ENCODE measurements at places on chromosomes 1 and 21. TPM values are rescaled to one million over a fixed set of nuclear protein-coding genes. Genes with fewer than 3 reads are reported as not detected.

DNA sequence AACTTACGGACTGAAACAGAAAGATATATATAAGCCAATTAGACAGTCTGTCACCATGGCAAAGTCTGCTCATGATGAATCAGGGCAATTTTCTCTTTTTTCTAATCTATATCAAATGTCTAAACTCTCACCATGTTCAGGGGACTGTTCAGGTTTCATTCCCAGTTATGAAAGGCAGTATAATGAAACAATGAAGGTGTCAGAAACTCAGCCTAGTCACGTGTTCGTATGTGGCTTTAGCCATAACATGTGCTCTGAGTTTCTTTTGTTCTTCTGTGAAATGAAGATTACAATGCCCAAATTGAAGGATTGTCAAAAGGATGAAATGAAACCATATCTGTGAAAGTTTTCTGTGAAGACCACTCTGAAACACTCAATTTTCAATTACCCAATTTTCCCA is 392.9 kb downstream of the DSCAM start:
- no peak for DNase-seq

TNFRSF14 gene
- 120 TPM for polyA plus RNA-seq

CR2 gene
- polyA plus RNA-seq: 0.07 TPM

- DNase-seq: no peak
These were observed 62.3 kb downstream of the HLCS start for GRCh38 chr21:36904093-36904666.

- DNase-seq: no peak
These were observed 15.2 kb downstream of the TTC3 start for GRCh38 chr21:37088186-37088735.

MRPL55 gene
- polyA plus RNA-seq: 113 TPM

GRCh38 chr1:93441589-93441988 is 6.3 kb upstream of the FNBP1L start:
- DNase-seq: no peak

GRCh38 chr1:47323599-47324031 is 9.7 kb upstream of the STIL start:
- no peak for DNase-seq

PRKACB gene
- 7.3 TPM for polyA plus RNA-seq

SYPL2 gene
- 1.5 TPM for polyA plus RNA-seq
